C1 segment of cervical spinal cord (tissue), 14 donors: ENCODE measurements at places on chromosomes 5 and 9.
A peak's percentile ranks its signal among the peaks of the same experiment; 100 is the strongest.

DNA sequence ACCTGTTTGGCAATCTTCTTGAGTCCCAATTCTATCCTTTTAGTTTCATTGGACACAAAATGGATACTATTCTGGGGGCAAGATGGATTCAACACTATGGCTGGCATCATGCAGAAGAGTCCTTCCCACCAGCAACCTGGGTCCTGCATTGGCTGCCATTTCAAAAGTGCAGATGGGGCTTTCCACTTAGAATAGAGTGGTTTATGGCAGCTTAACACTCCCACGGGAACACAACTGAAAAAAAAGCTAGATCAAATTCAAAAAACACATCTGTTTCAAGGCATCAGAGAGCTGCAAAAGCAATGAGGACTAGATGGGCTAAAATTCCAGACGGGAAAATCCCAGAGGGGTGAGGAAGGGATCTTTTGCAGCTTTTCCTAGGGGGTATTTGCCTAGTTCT, 11.2 kb upstream of the HMHB1 start:
- DNase-seq, result no peak

GRCh38 chr9:127825319-127826051, 22.8 kb downstream of the FPGS start:
- DNase-seq, result peak; percentile 4

GRCh38 chr9:68457803-68458202, 82.9 kb downstream of the TMEM252 start:
- no peak for DNase-seq

DNA sequence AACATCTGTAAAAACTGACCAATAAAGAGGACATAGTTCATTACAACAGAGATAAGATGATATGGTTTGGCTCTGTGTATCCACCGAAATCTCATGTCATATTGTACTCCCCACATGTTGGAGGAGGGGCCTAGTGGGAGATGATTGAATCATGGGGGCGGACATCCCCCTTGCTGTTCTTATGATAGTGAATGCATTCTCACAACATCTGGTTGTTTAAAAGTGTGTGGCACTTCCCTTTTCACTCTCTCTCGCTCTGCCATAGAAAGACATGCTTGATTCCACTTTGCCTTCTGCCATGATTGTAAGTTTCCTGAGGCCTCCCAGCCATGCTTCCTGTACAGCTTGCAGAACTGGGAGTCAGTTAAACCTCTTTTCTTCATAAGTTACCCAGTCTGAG, 292.8 kb downstream of the SLF1 start:
- DNase-seq, result no peak

DNA sequence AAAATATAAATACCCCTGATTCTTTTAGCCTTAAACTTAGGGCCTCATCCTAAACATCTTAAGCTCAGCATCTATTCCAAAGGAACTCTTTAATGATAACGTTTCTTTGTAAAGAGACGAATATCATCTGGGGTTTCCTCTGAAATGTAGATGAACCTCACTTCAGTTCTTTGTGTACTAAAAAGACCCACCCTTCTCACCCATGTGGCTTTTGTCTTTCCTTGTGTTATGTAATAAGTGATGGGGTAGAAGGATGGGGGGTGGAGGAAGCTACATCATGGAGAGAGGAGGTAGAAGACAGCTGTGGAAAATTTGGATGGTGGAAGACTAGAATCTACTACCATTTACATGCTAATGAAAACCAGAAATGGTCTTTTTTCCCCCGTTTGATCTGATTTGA, 111.0 kb downstream of the NDUFS4 start:
- DNase-seq, result no peak

DNA sequence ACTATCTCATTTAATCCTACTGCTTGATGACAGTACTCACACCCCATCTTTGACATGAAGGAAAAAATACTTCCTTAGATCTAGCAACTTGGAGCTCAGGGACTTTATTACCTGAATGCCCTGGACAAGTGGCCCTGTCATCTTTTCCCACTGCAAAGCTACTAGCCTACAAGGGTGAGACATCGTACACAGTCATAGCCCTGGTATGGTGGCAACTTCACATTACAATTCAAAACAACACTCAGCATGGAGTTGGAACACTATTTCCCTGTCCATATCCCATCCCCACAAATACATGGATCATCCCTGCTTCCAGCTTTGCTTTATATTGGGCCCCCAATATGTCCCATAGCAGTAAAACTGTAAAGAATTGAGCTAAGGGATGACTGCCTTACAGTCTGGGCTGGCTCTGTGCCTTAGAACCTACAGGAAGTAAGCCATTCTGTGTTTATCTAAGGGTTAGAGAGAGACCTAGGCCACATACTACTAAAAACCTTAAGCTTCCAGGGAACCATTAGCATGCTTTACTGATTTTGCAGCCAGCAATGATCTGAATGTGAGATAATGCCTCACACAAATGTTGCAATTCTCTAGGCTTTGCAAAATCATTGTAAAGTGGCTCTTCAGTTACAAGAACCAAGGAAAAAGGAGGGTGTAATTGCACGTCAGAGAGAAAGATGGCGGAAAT, 55.9 kb downstream of the OTULIN start:
- DNase-seq, result no peak

DNA sequence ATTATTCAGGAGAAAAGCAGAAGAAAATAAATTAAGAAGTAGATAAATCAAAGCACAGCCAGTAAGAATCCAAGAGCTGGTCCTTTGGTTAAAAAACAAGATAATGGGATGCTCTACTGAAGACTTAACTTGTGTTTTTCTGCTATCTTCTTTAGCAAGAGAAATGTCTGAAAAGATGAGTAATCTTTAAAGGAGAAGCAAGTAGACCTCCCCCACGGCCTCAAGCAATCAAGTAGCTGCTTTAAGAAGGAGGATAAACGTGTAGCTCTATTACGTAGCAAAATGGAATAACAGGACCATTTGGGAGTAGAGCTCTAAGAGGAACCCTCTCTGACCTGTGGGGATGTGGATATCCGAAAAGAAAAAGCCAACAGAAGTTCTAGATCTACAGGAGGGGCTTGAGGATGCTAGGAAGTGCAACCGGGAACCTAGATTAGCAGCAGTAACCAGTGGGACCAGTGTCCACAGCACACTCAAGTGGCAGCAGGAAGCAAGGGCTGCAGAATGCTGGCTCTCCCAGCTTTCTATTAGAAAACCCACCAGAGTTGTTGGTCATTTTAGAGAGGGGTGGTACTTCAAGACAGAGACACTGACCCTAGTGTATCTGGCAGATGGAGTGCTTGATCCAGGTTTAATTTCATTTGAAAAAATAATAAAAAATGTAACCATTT, 185.4 kb downstream of the GABBR2 start:
- DNase-seq, result no peak

DNA sequence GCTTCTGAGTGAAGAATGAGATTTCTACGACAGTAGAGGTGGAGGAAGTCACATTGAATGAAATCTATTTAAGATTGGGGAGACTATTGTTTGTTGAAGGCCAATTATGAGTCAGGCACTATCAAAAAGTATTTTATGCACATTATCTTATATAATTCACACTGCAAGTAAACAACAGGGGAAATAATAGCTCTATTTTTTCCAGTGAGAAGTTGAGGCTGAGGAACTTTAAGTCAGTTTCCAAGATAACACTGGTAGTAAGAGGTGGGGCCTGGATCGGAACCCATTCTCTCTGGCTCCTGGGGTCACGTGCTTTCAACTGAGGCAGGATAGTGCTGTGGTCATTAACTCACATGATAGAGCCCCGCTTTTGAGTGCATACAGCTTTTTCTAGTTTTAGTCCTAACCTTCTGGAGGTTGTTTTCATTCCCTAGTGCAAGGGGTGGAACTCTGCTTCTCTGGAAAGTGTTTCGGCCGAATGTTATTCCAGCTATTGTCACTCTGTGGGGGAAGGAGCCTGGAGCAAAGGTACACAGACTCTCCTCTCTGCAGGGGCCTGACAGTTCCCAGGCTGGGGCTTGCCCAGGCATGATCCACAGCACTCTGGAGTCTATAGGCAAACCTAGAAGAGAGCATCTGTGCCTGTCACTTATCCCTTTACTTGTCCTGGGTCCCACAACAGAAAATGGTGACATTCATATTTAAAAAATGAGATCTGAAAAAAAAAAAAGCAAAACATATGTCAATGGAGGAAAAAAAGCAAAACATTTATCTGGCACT, 352.4 kb upstream of the ACTBL2 start:
- DNase-seq, result no peak

DNA sequence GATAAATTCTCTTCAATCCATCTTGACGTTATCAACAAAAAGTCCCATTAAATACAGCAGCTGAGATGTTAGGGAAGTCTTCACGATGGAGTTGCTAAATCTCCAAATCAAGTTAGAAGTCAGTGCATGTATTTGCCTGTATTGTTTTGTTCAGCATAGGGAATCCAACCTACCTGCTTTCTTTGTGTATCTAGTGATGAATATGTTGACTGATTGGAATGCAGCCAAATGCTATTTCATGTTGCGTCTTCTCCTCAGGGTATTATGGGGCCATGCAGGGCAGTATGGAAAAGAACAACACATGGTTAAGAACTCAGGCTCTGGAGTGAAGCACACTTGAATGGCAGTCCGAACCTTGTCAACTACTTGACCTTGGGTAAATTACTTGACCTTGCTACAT, 529.5 kb upstream of the ZNF462 start:
- no peak for DNase-seq

- DNase-seq, result no peak
Observed at GRCh38 chr5:72991394-72991793, 35.6 kb downstream of the FCHO2 start.

GRCh38 chr5:108818613-108819272, 71.0 kb downstream of the FER start:
- DNase-seq, result no peak

GRCh38 chr9:71781391-71781790, 13.1 kb upstream of the CEMIP2 start:
- DNase-seq, result no peak

- DNase-seq, result no peak
Observed at GRCh38 chr9:109451311-109452025, 46.6 kb downstream of the PTPN3 start.
